ENCODE measurements at places on chromosomes 3 and 15. TPM values are rescaled to one million over a fixed set of nuclear protein-coding genes. Genes with fewer than 3 reads are reported as not detected.

DNA sequence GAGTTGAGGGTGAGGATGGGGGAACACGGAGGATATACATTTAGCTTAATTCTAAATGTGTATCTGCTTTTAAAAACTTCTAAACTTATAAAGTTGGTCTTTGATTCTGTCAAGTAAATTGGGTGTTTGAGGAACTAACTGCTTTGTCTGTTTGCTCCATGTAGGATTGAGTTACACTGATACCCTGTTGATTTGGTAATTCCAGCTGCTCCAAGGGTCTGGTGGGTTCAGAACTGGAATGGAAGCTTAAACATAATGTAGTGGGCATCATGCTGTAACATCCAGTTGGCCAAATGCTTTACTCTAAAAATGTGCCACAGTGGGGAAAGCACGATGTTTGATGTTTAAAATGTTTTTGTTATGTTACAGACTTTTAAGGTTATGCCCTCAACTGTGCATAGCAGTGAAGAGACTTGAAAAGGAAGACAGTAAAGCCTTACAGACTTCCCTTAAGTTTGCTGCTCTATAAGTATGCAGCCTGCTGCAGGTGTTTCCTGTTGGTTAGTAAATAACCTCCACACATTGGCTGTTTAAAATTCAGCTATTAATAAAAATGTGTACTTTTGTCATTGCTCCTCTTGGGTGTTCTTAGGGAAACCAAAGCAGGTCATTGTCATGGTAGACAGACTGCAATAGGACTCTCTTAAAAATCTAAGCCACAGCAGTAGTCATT is 5.9 kb upstream of the EDEM1 start:
- no peak for DNase-seq

DNA sequence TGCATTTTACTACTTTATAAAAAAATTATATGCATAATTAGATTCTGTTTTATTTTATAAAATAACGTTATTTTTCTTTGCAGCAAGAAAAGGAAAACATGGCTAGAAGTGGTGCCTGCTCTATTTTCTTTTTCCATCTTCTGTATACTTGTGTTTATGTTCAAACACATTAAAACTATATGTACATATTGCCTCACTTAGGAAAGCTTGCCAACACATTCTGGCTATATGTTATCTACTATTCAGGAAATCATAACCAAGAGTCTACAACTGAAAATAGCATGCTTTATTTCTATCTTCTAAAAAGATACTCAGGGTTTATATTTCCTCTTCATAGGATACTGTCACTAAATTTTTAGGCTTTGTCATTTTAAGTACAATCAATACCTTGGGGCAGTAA is 90.2 kb upstream of the KCNMB2 start:
- DNase-seq, result no peak

- DNase-seq, result no peak
Measured at GRCh38 chr15:68801572-68802148, 19.0 kb downstream of the ANP32A start.

- DNase-seq, result no peak
Measured at GRCh38 chr15:38685686-38686339, 121.2 kb upstream of the RASGRP1 start.

- peak; percentile 13 for DNase-seq
Measured at GRCh38 chr3:59320080-59320479, 270.3 kb upstream of the CFAP20DC start.

The CCR3 gene
- not detected for total RNA-seq

The SELENOK gene
- total RNA-seq, result 52.2 TPM
